NCI-H1417 (cell line): ENCODE measurements at places on chromosomes 2 and 18.
A peak's percentile ranks its signal among the peaks of the same experiment; 100 is the strongest.

DNA sequence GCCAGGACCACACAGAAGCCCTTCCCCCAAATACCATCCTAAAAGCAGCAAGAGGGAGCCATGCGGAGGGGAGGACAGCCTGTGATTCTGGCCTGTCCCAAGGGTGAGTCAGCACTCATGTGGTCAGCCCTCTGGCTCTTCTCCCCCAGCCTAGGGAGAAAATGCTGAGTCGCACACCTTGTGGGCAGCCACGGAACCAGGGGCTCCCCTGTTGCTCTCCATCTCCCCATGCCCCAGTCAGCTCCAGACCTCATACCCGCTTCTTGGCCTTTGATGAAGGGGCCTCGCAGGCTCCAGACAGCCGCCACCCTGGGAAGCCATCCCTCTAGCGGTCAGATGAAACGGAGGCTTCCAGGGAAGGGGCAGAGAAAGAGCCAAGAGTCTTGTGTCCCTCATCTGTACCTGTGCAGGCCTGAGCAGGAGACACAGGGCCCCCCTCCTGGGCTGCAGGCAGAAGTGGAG is 181.3 kb upstream of the SIX2 start:
- no peak for DNase-seq

GRCh38 chr2:230124757-230125431 is 56.2 kb upstream of the SLC16A14 start:
- DNase-seq: no peak

- peak; percentile 64 for DNase-seq
Measured at GRCh38 chr2:156935616-156936015, 321.9 kb upstream of the GALNT5 start.

GRCh38 chr2:20594957-20595356 is 55.9 kb downstream of the HS1BP3 start:
- no peak for DNase-seq

DNA sequence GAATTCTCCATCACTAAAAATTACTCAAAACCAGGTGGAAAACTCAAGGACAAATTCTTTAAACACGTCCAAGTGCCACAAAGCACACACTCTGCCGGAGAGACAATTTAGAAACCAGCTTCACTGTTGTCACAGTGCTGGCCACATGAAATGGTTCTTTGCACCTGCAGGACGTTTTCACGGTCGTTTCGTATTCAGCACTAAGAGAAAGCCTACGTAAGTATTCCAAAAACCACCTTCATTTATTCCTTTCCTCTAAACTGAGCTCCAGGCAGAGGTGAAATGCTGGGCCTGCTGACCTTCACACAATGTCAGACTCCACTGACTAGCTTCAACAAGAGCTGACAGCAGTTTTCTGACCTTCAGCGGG is 680 bp downstream of the ATP5F1A start:
- DNase-seq: no peak

- peak; percentile 54 for DNase-seq
Measured at GRCh38 chr2:170310876-170311502, 133.0 kb downstream of the MYO3B start.

- no peak for DNase-seq
Measured at GRCh38 chr18:58213440-58213839, 169.4 kb downstream of the NEDD4L start.

- DNase-seq: peak; percentile 28
Measured at GRCh38 chr18:65057439-65058083, 693.3 kb upstream of the CDH7 start.

DNA sequence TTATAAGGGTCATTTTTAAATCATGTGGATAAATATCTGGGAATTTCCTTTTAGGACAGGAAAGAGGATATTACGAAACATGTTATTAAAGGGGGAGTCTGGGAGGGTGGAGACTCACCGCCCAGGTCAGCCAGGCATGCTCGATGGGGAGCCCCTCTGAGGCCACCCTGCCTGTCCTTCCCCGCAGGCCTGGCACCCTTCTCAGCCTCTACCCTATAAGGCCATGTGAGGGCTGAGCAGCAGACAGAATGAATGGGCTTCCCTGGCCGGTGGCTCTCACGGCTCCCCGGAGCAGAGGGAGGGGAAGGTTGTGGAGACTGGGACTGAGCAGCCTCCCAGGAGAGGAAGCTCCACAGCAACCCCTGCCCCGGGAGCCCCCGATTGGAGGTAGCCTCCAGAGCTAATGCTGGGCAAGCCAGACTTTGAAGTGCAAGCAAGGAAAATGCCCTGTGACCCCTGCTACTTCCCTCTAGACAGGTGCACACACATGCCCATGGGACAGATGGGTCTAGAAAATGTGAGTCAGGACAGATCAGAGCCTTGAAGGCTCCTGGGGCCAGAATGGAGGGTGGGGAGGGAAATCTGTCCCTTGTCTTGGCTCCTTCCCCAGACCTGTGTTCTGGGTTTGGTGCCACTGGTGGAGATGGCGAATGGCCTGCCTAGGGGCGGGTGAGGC is 13.2 kb upstream of the ARMC9 start:
- no peak for DNase-seq

- DNase-seq: no peak
Measured at GRCh38 chr2:142741764-142742269, 135.6 kb upstream of the KYNU start.

GRCh38 chr2:180003559-180003958 is 3.5 kb downstream of the CWC22 start:
- DNase-seq: no peak

GRCh38 chr2:26959331-26959730 is 11.1 kb upstream of the MAPRE3 start:
- DNase-seq: no peak

DNA sequence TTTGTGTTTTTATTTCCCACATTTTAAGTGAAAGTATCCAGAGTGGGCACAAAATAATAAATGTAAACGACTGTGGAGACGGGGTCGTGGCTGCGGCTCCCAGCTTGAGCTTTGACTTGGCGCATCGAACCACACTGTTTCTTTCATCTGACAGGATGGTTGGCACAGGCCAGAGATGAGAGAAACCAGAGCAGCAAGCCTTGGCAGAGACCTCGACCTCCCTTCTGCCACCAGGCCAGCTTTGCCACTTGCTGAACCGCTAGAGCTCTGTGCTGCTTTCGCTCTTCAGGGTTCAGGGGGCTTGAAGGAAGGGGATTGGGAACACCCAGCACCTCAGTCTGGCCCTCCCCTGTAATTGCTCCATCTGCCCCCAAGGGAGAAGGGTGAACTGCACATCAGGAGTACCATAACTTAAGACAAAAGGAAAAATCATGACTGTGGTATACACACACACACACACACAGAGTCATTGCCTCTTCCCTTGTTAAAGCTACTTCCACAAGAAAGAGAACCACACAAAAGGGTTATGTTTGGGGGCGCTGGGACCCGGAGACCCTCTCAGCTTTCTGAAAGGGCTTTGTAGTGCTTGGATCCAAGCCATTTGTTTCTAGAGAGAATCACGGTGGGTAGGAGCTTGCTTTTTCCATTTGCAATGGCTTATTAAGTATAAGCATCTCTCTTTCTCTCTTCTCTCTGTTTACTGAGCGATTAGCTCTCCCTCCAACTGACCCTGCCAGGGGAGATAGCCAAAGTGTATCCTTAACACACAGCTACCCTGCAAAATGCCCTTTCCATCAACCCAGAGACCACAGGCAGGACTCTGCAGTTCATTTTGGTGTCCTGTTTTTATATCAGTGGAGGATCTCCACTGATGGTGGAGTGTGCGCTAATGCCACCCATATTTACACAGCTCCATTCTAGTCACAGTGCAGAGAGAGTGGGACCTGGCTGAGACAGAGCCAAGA is 23.0 kb downstream of the POU3F3 start:
- no peak for DNase-seq

DNA sequence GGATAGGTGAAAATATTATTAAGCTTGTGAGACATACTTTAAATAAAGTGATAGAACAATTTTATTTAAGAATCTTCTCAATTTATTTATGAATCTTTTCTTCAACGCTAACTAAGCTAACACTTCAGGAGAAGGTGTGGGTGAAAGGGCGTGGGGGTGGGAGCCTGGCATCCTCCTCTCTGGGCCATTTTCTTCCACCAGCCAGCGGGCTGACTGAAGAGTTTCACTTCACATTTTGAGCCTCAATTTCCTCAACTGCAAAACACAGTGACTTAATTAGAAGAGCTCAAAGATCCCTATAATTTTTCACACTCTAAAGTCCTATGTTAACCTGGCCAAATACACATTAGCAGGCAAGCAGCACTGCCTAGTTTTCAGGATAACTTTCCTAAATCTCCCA is 94.8 kb downstream of the FTCDNL1 start:
- no peak for DNase-seq

- DNase-seq: no peak
Measured at GRCh38 chr2:240450532-240451107, 15.2 kb downstream of the GPC1 start.

GRCh38 chr2:120678251-120678650 is 57.4 kb upstream of the GLI2 start:
- no peak for DNase-seq

DNA sequence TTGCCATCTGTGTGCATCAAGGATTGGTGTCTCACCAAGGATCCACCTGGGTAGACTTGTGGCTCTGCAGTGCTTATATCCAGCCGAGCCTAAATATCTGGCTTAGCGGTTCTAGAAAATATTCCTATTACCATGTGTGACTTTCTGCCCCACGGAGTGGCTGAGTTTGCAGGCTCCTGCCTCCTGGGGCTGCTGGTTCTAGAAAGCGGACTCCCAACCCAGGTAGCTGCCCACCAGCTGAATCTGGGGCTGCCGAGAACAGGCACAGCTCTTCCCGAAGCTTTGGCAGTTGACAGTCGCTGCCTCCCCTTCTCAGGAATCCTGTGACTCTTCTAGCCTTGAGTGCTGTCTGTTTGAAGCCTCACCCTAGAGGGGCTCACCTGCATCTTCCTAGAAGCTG is 104.6 kb downstream of the TPGS2 start:
- DNase-seq: no peak

GRCh38 chr2:143939626-143940330 is 580.1 kb downstream of the ZEB2 start:
- DNase-seq: no peak

DNA sequence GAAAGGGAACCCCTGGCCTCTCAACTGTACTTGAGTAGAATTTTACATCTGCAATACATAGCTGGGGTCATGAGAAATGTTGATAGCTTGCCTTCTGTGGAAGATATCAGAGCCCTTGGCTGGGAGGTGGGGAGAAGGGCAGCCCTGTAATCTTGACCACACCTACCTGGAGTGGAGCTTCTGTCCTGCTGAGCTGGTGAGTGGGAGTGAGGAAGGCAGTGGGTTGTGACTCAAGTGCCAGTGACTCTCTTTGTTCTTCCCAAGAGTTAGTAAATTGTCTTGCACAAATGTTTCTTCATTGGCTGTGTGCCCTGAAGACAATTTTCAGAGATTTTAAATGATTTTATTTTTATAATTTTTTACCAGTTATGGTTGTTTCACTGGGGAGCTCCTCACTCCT is 277.3 kb downstream of the MBD5 start:
- DNase-seq: no peak

GRCh38 chr2:41896186-41896846 is 151.5 kb upstream of the PKDCC start:
- DNase-seq: no peak

DNA sequence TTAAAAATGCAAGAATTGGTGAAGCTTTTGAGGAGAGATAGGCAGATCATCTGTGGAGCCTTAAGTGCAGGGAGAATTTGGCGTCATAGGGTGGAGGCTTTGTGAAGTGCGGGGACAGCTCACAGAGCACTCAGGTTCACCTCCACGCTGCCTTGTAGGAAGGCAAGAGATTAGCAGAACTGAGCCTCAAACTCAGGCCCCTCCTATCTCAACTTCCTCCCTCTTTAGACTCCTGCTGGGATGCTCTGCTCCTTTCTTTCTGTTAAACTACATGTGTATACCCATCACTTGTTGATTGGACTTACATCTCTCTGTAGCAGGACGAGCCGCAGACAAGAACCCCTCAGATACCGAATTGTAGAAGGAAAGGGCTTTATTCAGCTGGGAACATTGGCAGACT is 422.2 kb downstream of the SETBP1 start:
- no peak for DNase-seq

DNA sequence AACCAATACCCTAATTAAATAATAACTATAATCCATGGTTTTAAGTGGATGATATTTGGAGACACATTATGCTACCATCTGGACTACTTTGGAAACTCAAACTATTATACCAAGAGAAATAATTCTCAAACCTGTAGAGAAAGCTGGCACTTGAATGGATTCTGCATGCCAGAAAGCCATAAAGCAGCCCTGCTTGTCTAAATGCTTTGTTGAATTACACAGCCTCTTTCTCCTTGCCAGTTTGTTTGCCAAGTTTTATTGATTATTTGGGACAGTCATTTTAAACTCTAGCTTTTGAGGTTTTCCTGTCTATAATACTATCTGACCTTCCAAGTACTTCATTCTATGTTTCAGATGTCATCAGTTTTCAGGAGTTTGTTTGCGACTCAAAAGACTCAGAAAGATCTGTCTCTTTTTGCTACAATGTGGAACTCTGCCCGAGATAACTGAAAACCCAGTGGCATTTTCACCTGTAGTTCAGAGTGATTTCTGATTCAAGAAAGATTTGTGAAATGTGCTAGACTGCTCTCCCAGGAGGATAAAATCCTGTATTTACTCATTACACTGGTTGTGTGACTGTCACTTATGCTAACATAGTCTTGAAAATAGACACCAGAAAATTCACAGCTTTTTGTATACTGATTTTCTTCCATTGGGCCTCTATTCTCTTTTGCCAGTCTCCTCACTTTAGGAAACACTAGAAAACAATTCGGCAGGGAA is 29.2 kb upstream of the MBOAT2 start:
- no peak for DNase-seq

GRCh38 chr2:151357359-151357758 is at the start of gene TNFAIP6:
TSS of gene TNFAIP6 (plus strand) at chr2:151357592. CDS start at chr2:151357667, 75 bp downstream.
- no peak for DNase-seq

DNA sequence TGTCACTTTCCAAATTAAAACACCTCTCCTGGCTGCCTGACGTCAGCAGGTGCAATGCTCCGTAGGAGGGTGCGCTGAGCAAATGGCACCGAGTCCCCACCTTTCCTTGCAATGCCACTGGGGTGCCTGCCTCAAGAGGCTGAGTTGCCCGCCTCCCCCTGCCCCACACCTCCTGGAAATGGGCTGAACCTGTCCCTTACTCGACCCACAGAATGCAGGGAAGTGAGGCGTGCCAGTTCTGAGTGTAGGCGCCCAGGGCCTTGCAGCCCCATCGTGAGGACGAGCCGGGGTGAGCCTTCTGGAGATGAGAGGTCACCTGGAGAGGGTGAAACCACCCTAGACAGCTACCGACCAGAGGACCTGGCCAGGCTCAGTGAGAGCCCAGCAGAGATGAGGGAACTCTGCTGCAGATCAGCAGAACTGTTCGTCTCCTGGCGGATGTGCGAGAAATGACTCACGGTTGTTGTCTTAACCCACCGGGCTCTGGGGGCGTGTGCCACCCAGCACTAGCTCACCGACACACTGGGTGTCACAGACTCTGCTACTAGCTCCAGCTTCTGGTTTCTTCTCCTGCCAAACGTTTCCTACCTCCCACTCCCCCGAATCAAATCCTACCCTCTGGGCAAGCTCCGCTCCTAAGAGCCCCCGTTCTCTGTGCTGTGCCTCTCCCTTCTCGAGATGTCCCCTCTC is 168.7 kb upstream of the HDAC4 start:
- no peak for DNase-seq

GRCh38 chr2:236177967-236178889 is 10.0 kb upstream of the GBX2 start:
- DNase-seq: peak; percentile 69
